Spleen (tissue), 13 donors: ENCODE measurements at places on chromosomes 6 and 20. TPM values are rescaled to one million over a fixed set of nuclear protein-coding genes. Genes with fewer than 3 reads are reported as not detected.

The LEMD2 gene
- total RNA-seq = 59.3 TPM

GRCh38 chr6:40986921-40987819 lies 51.9 kb downstream of the UNC5CL start:
- DNase-seq = no peak

The NNAT gene
- total RNA-seq = not detected

GRCh38 chr6:88105741-88106340 lies 58.2 kb downstream of the SPACA1 start:
- DNase-seq = no peak

The ZC3H12D gene
- 28.0 TPM for total RNA-seq

The CCN5 gene
- total RNA-seq = 7.4 TPM
